ENCODE measurements at places on chromosomes 6 and 20. TPM values are rescaled to one million over a fixed set of nuclear protein-coding genes. Genes with fewer than 3 reads are reported as not detected.

DNA sequence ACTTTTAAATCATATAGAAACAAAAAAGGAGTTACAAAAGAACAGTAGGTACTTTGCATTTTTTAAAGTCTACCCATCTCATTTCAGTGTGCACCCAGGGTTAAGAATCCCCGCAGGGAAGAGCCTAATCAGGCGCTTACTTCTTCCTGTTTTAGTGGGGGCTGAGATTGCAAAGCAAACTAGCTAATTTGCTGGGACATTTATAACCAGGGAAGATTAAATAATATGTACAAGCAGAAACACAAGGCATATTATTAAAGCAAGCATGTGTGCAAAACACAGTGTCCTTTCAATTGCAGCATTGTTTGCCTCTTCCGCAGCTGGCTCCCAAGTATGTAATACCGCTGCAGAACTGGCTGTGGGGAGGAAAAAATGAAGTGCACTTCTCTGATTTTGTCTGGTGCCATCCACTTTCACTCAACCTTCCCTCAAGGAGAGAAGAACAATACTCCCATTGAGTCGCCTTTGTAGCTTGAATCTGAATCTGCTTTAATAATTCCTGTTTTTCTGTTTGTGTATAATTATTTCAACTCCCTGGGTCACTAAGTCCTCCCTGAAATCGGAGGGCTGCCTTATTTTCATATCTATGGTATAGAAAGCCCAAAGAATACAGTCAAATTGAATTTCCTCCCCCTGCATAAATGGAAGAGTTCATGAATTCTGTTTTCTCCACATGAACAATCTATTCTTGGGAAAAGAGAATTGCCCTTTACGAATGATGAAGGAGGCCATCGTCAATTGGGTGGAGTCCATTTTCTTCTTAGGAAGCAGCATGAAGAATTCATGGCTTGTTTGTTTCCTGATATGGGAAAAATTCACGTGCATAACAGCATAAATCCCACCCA lies 23.3 kb upstream of the BCAS1 start:
- no peak for DNase-seq

- DNase-seq: peak; percentile 71
Observed at GRCh38 chr20:36784900-36785299, 11.3 kb upstream of the DSN1 start.

DNA sequence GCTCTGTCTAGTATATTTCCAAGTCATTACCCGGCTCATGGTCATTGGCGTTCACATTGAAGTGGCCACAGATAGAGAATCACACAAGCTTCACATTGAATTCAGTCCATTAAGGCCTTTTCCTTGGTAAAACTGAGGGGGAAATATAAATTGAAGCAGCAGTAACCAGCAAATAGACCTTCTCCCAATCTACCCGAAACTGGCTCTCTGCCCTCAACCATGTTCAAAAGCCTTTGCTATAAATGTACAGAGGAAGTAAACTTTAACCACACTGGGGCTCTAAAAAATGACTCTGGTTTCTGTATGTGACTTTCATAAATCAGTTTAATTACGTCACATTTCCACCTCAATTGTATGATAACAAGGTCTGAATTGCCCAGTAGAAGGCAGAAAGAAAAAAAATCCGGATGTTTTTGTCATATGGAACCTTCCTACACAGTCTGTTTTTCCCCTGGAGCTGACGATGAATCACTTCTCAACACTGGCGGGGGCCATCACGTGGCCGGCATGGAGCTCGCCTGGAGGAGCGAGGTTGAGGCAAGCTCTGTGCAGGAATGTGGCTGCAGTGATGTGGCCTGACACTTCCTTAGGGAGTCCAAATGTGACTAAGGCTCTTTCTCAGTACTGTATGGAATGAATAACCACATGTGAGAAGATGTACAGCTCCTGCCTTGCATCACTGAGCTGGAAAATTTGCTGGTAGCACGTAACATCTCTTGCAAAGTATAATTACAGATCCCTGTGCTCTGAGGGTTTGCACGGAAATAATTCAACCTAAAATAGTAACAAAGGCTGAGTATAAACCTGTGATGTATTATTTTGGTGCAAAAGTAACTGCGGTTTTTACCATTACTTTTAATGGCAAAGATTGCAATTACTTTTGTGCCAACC lies 58.6 kb upstream of the SNX9 start:
- DNase-seq: peak; percentile 13

Gene WFDC12
- total RNA-seq: not detected

Gene NCOA5
- total RNA-seq: 13.7 TPM

Gene C20orf202
- total RNA-seq: not detected

DNA sequence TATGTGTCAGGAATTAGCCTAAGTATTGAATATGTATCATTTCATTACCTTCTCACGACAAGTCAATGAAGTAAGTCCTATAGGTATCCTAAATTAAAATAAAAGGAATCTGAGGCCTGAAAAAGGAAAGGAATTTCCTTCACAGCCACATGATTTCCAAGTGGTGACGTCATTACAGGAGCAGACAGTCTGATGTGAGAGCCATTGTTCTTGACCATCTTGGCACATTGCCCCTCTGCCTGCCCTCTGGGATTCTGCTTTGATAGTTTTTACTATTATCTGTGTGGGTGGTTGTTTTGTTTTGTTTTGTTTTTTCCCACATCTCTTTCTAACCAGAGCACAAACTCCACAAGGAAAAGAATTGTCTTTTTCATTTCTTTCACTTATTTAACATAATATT lies 219.8 kb upstream of the UFL1 start:
- DNase-seq: no peak

DNA sequence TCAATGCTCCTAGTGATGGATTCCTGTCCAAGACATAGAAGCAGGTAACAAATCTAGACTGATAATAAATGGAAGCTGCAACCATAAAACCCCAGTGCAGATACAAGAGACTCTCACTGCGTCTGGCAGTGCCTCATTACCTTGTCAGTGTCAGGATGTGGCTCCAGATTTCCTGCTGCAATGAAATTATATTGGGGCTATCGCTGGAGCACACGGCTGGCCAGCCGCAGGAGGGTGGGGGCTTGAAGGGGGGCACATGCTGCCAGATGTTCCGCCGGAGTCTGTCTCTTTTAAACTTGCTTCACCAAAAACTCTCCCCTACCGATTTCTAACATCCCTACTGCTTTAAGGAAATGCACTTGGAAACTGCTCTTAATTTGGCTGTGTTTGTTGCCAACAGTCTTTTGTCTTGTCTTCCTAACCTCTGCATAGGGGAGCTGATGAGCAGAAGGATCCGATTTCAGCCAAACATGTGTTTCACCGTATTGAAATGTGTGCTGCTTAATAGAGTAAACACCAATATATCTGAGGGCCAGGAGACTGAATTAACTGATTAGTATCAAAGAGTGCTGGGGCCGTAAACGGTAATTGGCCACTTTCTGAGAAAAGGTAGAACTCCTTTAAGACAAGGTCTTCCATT lies 102.2 kb upstream of the EXOC2 start:
- DNase-seq: no peak

Gene PPP1R3G
- 0.25 TPM for total RNA-seq

Gene NSFL1C
- 123 TPM for total RNA-seq

DNA sequence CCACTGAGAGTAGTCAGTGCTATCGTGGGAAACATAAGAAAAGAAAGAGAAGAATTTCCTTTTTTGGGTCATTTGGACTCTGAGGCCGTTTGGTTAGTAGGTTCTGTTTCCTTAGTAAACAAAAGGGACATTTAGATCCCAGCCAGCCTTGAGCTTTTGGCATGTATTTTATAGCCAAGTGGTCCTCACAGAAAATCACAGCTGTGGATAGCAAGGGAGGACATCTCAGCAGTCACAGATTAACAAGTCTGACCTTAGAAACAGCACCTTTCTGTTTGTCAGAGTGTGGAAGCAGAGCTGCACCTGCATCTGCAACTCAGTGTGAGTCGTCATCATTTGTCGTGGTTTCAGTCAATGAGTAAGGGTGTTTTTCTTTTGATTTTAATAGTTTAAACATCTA lies 40.5 kb downstream of the FAM120B start:
- no peak for DNase-seq

GRCh38 chr6:139577763-139578604 lies 203.5 kb upstream of the CITED2 start:
- no peak for DNase-seq

DNA sequence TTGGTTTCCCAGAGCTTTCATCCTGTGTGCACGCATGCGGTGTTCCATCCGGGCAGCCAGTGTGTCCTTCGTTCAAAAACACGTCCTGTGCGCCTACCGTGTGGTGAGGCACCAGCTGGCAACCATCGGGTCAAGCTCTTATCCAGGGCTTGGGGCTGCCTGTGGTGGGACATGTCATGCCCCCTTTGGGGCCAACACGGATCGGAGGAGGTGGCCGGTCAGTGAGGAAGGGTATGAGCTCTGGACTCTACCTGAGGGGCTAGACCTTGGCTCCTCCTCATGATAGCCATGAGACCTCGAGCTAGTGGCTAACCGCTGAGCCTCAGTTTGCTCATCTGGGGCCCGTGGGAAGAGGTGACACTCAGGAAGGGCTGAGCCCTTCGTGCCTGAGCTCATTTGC lies 158.5 kb upstream of the PMEPA1 start:
- no peak for DNase-seq

Gene CRISP3
- total RNA-seq: not detected

- peak; percentile 99 for DNase-seq
Observed at GRCh38 chr20:5864428-5864827, 85.9 kb downstream of the TRMT6 start.

DNA sequence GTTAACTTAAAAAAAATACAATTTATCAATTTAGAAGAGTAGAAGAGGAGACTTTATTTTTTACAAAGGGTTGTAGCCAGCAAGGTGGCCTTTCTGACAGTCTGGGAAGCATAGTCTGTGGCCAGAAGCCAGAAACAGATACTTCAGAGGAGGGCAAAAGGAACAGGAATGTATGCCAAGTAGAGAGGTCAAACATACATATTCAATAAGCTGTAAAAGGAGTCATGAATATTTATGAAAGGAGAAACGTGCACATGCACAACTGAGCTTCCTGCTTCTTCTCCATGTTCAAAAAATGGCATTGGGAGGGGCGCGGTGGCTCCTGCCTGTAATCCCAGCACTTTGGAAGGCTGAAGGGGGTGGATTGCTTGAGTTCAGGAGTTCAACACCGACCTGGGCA lies 43.9 kb upstream of the FAM184A start:
- no peak for DNase-seq

GRCh38 chr20:39298121-39298520 lies 336.0 kb downstream of the DHX35 start:
- DNase-seq: no peak

DNA sequence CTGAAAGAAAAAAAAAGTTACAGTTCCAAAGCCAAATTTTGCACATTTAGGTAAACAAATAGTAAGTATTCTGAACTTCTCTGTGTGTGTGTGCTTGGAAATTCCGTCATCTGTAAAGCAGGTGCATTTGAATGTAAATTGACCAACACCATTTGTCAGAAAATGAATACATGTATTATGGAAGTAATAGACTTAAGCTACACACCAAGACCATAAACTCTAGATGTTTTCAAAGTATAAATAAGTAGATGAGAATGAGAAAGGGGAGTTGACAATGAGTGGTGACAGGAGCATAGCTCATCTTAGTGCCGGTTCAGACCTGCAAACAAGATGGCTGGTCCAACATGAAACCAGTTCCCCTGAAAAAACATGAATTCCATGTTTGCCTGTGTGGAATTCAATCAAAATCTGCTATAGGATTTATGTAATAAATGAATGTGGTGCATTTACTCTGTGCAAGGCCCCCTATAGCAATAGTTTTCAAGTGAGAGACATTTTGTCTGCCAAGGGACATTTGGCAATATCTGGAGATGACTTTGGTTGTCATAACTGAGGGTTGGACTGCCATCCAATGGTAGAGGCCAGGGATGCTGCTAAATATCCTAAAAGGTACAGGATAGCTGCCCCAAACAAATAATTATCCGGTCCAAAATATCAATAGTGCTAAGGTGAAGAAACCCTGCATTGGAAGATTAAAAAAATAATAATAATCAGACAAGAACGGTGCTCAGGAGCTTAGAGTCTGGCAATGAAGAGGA lies 11.0 kb upstream of the FILIP1 start:
- no peak for DNase-seq

DNA sequence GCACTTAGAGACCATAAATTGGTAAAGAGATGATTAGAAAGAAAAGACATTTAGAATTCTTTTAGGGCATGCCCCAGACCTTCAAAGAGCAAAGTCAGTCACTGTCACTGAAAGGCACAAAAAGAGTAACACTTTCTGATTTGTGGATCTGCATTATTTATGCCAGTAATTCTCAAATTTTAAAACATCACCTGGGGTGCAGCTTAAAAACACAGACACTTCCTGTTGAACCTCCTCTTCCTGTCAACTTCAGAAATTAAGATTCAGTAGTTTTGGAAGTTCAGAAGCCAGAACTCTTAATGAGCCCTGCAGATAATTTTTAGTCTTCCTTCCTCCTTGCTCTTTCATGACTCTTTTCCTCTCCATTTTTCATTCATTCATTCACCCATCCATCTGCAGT lies 137.5 kb downstream of the NRN1 start:
- DNase-seq: no peak

Gene DDX43
- not detected for total RNA-seq

- no peak for DNase-seq
Observed at GRCh38 chr20:62778601-62779416, 17.5 kb upstream of the MRGBP start.

DNA sequence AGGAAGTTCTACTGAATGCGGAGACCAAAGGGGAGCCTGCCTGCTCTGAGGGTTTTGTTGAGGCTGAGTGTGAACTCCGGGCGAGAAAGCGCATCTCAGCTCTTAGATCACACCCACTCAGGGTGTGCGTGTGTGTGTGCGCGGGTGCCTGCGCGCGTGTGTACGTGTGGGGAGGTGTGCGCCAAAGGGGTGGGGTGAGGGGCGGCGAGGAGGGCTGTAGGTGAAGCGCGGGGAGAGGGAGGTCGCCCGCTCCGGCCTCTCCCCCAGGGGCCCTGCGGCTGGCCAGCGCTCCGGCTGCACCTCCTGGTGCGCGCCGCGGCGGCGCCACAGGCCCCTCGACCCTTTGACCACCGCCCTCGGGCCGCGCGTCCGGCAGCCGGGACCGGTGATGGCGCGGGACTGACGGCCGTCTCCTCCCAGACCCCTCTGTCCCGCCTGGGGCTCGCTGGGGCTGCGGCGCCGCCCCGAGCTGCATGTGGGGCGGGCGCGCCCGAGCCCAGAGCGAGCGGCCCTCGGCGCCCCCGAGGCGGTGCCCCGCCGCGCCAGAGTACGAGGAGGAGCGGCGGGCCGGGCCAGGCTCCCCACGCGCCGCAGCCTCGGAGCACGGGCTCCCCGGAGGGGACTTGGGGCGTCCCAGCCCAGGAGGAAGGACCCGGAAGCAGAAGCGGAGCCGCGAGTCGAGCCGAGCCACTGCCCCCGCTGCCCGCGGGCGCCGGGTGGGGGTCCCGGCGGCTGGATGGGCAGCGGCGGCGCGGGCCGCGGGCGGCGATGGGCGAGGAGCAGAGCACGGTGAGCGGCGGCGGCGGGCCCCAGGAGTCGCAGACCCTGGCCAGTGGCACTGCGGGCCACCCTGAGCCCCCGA lies at the start of gene RNF217:
RNF217 (plus strand) TSS at position 661 of the 862 bp plus-strand sequence; CDS start at position 769, 108 bp downstream.
- DNase-seq: peak; percentile 77

Gene LMBRD1
- total RNA-seq: 19.5 TPM

- DNase-seq: no peak
Observed at GRCh38 chr6:30322527-30323501, 3.9 kb upstream of the TRIM39 start.

Gene PROKR2
- not detected for total RNA-seq

All from G401 (cell line).